Activated gamma-delta T cell treated with anti-CD3 and anti-CD28 coated beads, Interleukin-2, amount 50 U/mL, for 16 hours (primary cell): ENCODE measurements at places on chromosomes 12 and 14.

DNA sequence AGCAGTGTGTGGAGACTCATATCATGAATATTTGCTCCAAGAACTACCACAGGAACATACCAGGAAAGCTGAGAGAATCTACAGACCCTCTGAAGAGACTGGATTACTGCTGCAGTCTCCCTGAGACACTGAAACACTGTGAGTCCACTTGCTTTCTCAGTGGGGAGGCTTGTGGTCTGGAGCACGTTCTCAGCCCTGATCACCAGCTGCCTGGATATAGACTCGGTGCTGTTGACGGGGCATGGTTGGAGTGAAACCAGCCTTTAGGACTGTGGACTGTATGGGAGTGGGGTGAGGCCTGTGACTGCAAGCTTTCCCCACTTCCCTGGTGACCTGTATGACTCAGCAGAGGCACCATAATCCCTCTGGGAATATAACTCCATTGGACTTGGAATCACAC lies 525.8 kb upstream of the FBXO33 start:
- no peak for DNase-seq

DNA sequence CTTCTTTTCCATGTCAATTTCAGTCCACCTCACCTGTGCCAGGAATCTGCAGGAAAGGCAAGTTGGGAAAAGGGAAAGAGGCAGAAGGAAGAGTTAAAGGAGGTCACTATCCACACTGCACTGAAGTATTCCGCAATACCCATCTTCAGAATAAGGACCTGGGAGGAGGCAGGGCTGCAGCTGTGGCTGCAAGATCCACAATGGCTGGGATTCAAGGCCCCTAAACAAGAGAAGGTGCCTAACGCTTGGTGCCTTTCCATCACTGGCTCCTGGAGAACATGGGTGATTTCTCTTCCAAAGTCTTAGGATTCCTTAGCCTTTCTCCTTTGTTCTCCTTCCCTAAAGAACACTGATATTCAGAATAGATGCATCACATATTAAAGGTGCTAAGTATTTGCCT lies 204.0 kb downstream of the GRIN2B start:
- no peak for DNase-seq

GRCh38 chr14:69325646-69326265 lies 65.8 kb downstream of the GALNT16 start:
- DNase-seq: no peak

DNA sequence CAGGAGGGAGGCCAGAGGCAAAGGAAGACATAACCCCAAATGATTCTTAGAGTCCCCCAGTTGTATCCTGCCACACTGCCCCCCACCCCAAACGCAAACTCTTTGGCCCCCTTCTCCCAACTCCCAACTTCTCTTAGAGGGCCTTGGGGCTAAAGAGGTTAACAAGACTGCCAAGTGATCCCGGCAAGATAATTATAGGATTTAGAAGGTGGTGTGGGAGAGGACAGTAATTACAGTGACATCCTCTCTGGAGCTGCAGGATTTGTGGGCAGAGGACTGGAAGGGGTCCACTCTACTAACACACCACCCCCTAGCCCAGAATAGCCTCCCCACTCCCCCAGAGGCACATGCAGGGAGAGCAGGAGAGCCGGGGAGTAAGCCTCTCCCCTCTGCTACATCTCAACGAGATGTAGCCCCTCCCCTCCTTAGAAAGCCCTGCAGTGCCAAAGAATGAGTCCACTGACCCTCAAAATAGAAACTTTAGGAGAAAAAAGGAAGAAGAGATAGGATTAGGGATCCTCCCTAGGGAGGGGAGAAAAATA lies 5.3 kb upstream of the GDF11 start:
- no peak for DNase-seq

- no peak for DNase-seq
Observed at GRCh38 chr12:108065069-108065468, 64.0 kb upstream of the WSCD2 start.

GRCh38 chr14:104213301-104214034 lies 75.1 kb downstream of the KIF26A start:
- DNase-seq: no peak

- no peak for DNase-seq
Observed at GRCh38 chr14:89179891-89180404, 237.1 kb downstream of the FOXN3 start.

GRCh38 chr12:96014943-96015599 lies 18.9 kb upstream of the HAL start:
- DNase-seq: no peak

DNA sequence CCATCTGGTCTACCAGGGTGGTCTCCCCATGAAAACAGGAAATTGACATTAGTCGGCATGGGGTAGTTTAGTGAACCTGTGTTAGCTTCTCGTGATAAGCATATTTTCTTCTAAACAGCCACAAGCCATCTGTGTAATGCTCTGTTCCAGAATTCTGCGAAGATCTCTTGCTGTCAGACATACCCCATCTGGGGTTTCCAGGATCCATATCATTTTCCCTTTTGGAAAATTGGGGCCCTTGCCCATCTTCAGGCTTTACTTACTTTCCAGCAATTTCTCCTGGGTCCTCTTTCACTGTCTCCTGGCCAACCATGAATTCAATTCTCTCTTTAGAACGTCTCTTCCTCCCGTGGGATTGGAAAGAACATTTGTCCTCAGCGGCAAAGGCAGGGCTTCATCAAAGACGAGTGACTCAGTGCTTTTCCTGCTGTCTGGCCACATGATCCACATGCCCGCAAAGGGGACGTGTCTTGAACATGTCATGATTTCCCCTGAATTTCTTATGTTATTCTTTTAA lies 21.4 kb upstream of the NCOR2 start:
- no peak for DNase-seq

GRCh38 chr14:76777721-76778120 lies 16.5 kb downstream of the VASH1 start:
- no peak for DNase-seq

GRCh38 chr14:100726550-100727085 lies at the start of gene DLK1:
Gene DLK1 (plus strand): TSS chr14:100726892. CDS start chr14:100727069, 177 bp downstream.
- no peak for DNase-seq

- DNase-seq: no peak
Observed at GRCh38 chr12:121799156-121799841, 4.5 kb upstream of the SETD1B start.

DNA sequence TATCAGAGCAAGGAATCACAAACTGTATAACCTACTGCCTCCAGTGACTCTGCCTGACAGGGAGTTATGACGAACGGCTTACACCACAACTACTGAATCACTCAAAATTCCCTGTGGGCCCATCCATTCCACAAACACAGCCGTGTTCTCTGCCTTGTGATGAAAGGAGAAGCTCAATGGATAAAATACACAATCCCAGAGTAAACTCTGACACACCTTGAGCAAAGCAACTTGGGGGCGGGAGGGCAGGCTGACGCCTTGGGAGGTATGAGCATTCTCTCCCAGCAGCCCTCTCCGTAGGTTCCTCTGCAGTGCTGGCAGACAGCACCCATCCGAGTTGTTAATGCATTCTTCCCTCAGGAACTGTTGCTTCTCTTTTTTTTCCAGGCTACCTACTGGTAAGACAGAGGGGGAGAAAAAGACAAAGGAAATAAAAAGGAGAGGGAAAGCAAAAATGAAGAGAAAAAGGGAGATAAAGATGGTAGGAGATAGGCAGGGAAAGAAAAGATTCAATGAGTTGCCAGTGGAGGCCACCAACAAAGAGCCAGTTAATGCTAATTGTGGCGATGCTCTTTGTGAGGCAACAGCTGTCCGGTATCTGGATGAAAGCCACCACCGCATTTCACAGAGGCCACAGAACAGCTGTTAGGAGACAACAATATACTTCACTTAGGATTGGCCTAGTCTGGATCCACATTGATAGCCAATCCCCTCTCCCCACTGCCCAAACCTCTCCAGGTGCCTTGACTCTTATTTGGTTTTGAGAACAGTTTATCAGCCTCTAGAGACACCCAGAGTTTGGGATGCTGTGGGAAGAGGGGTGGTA lies 4.7 kb upstream of the DIO2 start:
- DNase-seq: no peak

- DNase-seq: no peak
Observed at GRCh38 chr12:77777274-77777673, 53.4 kb upstream of the NAV3 start.

- DNase-seq: no peak
Observed at GRCh38 chr14:103122585-103122946, 695 bp upstream of the TNFAIP2 start.

DNA sequence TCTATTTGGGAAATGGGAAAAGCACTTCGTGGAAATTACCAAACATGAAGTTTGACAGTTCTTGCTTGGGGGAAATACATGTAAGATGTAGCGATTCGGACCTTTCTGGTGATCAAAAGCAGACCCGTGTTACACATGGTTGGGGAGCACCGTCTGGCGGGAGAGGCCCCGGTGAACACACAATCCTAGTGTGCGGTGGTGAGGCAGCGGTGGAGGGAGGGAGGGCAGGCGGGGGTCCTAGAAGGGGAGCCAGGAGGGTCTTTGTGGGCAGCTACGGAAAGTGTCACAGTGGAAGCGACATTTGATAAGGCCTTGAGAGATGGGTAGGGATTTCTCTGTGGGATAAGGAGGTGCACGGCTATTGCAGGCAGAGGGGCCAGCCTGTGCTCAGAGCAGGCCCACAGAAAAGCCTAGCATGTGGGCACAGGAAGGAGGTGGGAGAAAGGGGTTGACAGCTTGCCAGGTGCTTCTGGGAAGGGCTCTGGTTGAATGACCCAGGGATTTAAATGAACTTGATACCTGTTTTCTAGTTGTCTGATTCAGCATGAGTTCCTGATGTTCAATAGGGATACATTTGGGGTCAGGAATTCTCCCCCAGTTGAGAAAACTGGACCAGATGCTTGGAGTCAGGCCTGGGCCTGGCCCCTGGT lies 7.2 kb downstream of the MVK start:
- DNase-seq: no peak

DNA sequence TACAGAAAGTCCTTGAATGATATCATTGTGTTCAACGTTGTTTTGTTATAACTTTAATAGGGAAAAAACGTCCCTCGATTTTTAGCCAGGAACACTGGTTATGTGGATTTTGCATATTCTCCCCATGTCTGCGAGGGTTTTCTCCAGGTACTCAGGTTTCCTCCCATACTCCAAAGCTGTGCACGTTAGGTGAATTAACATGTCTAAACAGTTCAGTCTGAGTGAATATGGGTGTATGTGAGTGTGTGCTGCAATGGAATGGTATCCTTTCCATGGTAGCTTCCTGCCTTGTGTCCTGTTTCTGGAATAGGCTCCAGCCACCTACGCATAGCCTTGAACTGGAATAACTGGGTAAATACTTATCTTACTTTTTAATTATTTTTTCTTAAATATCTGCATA lies 810.8 kb upstream of the ATXN7L3B start:
- no peak for DNase-seq

GRCh38 chr12:43969882-43970281 lies 134.0 kb downstream of the TMEM117 start:
- no peak for DNase-seq

DNA sequence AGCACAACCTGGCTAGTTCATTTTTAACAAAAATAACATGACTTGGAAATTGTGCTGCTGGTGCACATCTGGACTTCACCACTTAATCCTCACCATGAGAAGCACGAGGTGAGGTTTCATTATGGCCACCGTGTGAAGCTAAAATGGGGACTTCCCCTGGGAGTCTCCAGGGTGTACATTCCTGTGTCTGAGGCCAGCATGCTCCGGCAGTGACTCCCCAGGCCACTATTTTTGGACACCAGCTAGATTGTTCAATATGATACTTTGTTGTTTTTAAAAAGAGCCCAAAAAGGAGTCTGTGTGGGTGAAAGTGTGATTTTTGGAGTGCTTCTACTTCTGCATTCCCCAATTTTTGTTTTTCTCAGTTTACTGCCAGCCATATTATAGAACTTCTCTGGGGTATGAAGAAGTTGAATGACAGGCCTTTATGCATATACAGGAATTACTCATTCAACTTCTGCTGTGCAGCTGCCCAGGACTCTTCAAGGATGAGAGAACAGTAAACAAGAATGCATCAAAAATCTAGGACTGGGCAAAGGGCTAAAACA lies 16.9 kb upstream of the AICDA start:
- DNase-seq: no peak

DNA sequence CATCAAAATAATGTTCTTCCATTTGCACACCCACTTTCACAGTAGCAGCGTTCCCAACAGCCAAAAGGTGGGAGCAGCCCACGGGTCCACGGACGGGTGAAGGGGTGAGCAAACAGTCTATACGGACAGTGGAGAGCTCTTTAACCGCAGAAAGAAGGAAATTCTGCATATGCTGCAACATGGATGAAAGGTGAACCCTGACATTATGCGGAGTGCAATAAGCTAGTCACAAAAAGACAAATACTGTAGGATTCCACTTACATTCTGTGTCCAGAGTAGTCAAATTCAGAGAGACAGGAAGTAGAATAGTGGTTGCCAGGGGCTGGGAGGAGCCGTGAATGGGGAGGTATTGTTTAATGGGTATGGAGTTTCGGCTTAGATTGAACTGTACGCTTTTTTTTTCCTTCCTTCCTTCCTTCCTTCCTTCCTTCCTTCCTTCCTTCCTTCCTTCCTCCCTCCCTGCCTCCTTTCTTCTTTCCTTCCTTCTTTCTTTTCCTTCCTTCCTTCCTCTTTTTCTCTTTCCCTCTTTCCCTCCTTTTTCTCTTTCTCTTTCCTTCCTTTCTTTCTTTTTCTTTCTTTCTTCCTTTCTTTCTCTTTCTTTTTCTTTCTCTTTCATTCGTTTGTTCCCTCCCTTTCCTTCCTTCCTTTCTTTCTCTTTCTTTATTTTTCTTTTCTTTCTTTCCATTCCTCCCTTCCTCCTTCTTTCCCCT lies 15.8 kb upstream of the ANKRD9 start:
- no peak for DNase-seq

DNA sequence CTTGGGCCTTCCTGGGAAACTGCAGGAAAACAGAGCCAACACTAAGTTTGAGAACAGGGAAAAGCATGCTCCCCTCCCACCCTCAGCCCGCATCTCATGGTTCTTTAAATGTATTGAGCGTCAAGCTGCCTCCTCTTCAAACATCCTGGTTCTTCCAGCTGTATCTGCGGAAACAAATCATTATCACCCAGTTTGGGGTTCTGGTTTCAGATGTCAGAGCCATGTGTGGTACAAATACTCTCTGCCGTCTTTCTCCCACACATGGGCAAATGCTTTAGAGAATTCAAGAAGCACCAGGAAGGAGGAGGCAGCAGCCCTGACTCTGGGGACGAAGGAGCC lies 29.1 kb downstream of the JDP2 start:
- DNase-seq: no peak

GRCh38 chr12:25162866-25163265 lies 32.1 kb downstream of the DNAI7 start:
- DNase-seq: no peak

GRCh38 chr12:12719496-12719895 lies 2.3 kb downstream of the CDKN1B start:
- DNase-seq: no peak
